D721Med (cell line): ENCODE measurements at places on chromosomes 2 and 18.
A peak's percentile ranks its signal among the peaks of the same experiment; 100 is the strongest.

DNA sequence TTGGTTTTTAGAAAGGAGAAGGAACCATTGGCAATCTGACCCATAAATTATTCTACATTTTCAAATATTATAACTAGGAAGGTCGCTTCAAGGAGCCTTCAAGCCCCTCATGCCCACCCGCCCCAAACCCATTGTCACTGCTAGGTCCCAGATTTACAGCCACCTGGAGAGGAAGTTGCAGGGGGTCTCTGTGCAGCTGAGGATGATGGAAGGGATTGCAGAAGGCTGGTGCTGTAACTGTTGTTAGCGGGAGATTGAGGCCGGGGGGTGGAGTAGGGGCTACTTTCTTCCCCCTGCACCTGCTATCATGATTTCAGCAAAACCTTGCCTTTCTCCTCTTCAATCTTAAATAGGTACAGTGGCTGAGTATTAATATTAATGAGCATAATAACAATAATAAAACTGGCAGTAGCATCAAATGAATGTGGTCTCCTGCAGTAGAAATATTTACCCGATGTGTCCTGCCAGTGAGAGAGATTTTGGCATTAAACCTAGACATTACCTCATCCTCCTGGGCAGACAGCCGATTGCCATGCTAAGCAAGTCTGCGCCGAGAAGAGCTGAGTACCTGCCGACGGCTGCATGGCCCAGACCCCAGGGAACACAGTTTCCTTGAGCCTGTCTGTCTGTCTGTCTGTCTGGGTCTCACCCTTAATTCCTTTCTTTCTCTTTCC, 225.4 kb downstream of the FAM210A start:
- no peak for DNase-seq

DNA sequence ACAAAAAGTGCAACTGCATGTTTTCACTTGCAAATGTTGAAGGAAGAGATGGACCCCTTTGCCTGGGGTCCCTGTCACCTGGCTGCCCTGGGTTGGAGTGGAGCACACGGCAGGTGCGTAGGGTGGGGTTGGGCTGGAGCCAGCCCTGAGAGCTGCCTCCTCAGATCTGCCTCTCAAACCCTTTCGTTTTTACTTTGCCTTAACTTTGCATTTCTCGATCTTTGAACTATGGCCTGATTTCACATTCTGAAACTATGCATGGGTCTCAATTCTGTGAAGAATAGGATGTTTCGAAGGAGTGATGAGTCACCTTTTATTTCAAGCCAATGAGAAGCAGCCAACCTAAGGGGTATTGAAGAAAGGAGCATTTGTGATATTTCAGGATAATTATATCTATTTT, 132.8 kb downstream of the ACOXL start:
- no peak for DNase-seq

DNA sequence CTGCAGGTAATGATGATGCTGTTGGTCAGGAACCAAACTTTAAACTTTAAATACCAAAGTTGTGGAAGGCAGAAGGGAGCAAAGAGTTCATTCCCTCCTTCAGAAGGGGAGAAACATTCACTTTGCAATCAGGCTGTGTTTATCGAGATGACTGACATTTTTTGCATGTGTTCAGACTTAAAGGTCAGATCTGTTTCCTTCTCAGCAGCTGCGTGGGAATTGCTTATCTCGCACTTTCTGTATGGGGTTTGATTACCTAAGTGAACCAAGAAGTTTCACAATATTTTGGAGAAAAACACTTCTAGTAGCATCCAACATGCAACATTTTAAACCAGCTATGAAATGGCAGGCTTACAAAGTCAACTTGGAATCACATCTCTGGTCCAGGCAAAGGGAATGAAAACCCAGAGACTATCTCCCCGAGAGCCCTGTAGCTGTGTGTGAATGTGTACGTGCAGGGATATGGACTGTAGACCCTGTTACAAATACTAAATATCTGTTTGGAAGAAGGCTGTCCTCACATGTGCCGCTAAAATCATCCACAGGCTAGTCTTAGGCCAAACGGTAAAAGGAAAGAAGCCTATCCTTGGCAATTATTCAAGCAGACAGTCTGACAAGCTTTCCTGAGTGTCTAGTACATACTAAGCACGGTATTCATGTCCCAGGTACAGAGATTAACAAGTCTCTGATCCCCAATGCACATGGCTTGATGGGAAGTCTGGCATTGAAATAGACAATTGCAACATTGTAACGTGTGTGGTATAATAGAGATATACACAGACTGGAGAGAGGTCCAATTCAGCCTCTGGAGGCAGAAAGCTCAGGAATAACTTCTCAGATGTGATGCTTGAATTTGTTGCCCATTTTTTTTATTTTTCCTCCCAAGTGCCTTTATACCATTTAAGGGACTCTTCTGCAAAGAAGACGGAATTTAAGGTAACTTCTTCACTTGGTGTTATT, 483.1 kb downstream of the DPP10 start:
- DNase-seq: no peak

DNA sequence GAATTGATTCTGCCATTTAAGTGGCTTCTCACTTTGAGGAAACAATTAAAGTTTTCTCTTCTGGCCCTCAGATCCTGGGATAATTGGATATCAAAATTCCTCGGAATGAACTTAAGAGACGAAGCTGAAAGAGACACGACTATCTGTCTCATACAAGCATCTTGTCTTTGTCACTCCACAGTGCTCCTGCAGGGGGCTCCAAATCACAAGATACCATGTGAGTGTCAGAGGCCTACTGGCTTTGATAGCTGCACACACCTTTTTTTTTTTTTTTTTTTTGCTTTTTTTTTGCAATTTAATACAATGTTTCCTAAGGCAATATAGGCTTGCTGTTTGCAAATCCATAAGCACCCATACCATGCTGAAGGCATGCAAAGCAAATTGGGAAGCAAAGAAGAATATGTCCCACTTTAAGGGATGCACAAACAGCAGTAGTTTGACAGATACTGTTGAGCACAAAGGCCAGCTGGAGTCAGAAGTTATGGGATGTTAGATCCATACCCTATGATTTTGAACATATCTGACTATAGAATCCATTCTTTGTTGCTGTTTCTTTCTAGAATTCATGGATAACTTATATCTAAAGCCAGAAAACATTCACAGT, 109.0 kb upstream of the CBLN2 start:
- peak; percentile 59 for DNase-seq

DNA sequence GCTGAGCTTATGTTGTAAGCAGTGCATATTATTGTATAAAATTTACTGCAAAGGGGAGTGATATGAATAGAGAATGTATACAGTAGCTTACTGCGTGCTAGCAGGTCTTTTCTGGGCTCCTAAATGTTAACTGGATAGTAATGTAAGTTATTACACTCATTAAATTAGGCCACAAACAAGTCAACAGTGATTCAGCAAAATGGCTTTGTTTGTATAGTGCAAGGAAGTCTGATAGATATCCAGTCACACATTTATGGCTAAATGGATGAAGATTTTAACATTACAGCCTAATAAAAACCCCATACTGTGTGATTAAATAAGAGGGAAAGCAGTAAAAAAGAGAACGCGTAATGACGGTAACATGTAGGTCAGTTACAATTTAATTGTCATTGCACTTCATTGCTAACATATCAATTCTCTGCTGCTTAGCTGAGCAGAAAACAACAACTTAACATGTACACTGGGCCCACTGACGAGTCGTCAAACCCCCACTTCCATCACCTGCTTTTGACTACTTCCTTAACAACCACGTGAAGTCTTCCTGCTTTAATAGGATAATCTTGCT, 665.0 kb upstream of the FANCL start:
- no peak for DNase-seq

DNA sequence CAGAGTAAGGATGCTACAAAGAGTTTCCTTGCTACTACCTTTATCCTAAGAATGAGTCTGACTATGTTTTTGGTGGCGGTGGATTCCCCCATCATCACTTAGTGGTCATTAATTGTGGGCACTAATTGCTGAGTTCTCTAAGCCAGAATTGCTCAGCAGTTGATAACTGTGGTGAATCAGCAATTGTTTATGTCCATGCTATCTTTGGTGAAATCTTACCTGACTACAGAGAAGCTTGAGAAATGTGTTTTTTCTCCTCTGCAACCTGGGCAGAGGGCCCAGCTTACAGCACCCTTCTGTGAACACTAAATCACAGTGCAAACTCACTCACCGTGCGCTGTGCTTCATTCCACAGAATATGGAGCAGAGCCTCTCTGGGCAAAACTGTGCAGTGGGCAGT, 683.6 kb downstream of the CNTNAP5 start:
- DNase-seq: no peak

- DNase-seq: no peak
These were observed 48.7 kb downstream of the ACYP2 start for GRCh38 chr2:54164106-54164505.

DNA sequence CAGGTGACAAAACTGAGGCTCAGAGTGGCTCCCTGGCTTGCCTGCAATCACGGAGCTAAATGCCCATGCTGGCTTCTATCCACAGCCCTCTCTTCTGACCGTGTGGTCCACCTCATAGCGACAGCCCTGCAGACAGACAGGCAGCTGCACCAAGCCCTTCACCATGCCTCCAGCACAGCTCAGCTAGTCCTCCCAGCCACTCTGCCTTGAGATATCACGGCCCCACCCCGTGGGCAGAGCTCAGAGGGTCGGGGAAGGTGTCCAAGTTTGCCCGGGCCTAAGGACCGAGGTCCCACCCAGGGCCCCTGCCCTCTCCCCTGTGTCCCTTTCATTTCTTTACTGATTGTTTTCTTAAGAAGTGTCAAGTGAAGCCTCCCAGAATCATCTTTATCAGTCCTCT, 128.2 kb upstream of the GLI2 start:
- no peak for DNase-seq

DNA sequence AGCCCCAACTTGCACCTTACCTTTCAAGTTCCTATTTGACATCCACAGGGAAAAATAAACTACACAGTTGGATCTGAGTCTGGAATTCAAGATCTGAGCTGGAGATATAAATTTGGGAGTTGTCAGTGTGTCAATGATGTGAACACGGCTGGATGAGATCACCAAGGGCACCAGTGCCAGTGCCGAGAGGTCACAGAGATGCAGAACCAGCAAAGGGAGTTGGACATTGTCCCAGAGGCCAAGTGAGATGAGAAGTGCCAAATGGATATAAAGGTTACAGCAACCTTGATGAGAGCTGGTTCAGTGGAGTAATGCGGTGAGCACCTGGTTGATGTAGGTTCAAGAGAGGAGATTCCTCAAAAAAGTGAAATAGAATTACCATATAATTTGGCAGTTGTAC, 24.8 kb downstream of the LRRFIP1 start:
- no peak for DNase-seq

- no peak for DNase-seq
These were observed 113.6 kb downstream of the FMNL2 start for GRCh38 chr2:152448606-152449005.

GRCh38 chr2:112772911-112773475, 8.6 kb upstream of the CKAP2L start:
- no peak for DNase-seq

DNA sequence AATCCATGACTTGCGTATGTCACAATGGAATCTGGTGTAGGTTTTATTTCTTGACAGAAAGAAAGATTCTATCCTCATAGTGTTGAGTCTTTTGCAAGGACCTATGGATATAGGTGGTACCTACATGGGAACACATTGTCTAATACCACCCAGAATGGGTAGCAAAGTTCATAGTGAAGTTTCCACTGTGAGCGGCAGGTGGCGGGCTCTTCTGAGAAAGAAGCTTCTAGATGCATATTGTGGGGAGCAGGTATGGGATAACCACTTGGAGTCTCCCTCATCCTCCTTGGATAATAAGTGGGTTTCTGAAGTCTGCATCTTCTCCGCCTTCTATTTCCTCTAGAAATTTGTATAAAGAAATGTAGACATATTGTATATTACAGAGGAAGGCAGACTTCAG, 44.9 kb downstream of the LINC00305 start:
- no peak for DNase-seq

GRCh38 chr2:96164459-96165184, 19.4 kb upstream of the DUSP2 start:
- no peak for DNase-seq

- no peak for DNase-seq
These were observed 14.0 kb downstream of the SMARCAL1 start for GRCh38 chr2:216426166-216426777.

GRCh38 chr2:222280795-222281194, 18.0 kb downstream of the PAX3 start:
- DNase-seq: no peak

DNA sequence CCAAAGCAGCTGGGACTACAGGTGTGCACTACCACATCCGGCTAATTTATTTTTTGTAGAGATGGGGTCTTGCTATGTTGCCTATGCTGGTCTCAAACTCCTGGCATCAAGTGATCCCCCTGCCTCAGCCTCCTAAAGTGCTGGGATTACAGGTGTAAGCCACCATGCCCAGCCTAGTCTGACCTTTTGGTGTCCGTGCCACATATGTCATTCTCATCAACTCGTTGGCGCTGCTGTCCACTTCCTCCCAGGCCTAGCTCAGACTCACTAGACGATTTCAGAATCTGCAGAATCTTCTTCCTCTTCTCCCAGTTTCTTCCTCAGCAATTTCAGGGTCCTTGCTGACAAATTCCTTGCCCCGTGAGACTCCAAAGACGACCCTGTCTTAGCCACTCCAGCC, 39.8 kb upstream of the DNMT3A start:
- DNase-seq: no peak
